ENCODE measurements at places on chromosomes 7 and 10.

DNA sequence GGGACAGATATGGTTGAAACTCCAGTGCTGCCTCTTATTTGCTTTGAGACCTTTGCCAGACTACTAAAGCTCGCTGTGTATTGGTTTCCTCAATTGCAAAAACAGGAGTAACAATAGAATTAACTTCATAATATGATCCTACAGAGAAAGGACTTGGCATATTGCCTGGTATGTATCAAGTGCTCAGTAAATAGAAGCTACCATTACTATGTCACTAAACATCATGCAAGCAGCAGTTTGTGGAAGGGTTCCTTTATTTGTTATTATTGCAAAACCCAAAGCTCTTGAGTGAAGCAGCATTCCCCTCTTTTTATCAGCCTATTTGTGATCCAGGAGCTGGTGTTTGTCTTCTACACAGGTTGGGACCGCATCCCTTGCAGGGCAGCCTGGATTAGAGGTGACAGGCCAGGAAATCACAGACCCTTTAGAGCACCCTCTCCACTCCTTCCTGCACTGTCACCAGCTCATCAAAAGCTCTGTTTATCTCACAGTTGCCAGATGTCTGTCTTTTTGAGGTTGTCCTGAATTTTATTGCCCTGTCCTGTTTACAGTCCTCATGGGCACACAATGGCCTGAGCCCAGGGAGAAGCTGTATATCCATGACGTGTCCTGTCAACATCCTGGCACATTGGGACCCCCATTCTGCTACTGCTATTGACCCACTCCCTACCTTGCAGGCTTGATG is 121.5 kb downstream of the SNX10 start:
- H3K27ac ChIP-seq = no peak overlapping the region
- H3K27me3 ChIP-seq = peaks cover 18% of the 10 kb centered on the region
- H3K4me3 ChIP-seq = no peak overlapping the region
- no peaks in the 10 kb centered on the region for H3K36me3 ChIP-seq
- DNase-seq = no peak
- H3K4me1 ChIP-seq = no peaks in the 10 kb centered on the region

DNA sequence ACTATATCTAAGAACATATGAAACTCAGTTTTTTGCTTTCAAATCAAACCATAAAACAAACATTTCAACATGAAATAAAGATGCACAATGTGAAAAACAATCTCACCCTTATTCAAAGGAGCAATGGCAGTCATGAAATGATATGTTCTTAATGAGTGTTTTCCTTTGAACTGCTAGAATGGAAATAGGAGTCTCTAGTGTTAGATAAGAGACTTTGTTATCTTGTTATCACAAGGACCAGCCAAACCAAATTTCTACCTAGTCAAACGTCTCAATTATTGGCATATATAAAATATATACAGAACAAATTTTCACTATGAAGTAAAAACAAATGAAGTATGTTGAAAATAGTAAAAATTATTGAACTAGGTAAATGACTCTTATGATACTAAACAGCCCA is 1.2 kb downstream of the VPS41 start:
- no peaks in the 10 kb centered on the region for H3K27me3 ChIP-seq
- peak overlapping the region; percentile 91 for H3K4me3 ChIP-seq
- peaks cover 37% of the 10 kb centered on the region for H3K4me1 ChIP-seq
- H3K27ac ChIP-seq = no peak overlapping the region
- no peak for DNase-seq

DNA sequence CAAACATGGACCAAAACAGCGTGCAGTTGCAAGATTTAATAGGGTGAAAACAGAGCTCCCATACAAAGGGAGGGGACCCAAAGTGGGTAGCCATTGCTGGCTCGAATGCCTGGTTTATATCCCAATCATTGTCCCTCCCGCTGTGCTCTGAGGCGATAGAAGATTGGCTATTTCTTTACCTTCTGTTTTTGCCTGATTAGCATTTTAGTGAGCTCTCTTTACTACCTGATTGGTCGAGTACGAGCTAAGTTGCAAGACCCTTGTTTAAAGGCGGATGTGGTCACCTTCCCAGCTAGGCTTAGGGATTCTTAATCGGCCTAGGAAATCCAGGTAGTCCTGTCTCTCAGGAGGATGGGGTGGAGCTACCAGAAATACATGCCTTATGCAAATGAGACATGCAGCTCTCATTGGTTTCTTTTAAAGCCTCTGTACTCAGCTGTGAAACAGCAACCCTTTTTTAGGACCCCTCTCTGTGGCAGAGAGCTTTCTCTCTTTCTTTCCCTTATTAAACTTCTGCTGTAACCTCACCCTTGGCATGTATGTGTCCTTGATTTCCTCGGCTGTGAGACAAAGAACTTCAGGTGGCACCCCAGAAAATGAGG is 202.4 kb downstream of the CCSER2 start:
- DNase-seq = no peak
- no peak overlapping the region for H3K4me3 ChIP-seq
- peaks cover 4% of the 10 kb centered on the region for H3K36me3 ChIP-seq
- H3K4me1 ChIP-seq = peaks cover 17% of the 10 kb centered on the region
- no peak overlapping the region for H3K27ac ChIP-seq
- H3K27me3 ChIP-seq = no peaks in the 10 kb centered on the region

- no peak overlapping the region for H3K27ac ChIP-seq
- H3K4me1 ChIP-seq = no peaks in the 10 kb centered on the region
- peaks cover 1% of the 10 kb centered on the region for H3K36me3 ChIP-seq
- no peak for DNase-seq
- H3K27me3 ChIP-seq = no peaks in the 10 kb centered on the region
Measured at GRCh38 chr7:88001744-88002530, 67.9 kb downstream of the ADAM22 start.

DNA sequence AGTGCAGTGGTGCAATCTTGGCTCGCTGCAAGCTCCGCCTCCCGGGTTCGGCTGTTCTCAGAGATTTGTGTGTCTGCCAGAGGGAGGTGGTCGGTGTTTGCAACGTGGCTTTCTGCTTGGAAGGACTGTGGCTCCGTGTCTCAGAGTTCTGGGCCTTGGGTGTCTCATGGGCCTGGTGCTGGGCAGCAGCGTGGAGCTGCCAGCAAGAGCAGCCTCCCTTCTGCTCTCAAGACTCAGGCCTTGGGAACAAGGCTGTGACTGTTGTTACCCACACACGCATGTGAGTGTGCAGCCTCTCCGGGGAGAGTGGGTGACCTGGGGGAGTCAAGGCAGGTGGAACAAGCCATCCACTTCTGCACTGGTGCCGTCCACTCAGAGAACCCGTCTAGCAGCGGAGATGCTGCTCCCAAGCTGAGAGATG is 52.0 kb downstream of the VIPR2 start:
- no peak overlapping the region for H3K4me3 ChIP-seq
- DNase-seq = no peak
- H3K27me3 ChIP-seq = no peaks in the 10 kb centered on the region
- H3K4me1 ChIP-seq = no peaks in the 10 kb centered on the region
- H3K27ac ChIP-seq = no peak overlapping the region
- no peaks in the 10 kb centered on the region for H3K36me3 ChIP-seq

GRCh38 chr10:74827045-74827441 is 643 bp downstream of the KAT6B start:
- DNase-seq = no peak
- H3K4me1 ChIP-seq = peaks cover 64% of the 10 kb centered on the region
- H3K27me3 ChIP-seq = no peaks in the 10 kb centered on the region
- peak overlapping the region; percentile 89 for H3K4me3 ChIP-seq

DNA sequence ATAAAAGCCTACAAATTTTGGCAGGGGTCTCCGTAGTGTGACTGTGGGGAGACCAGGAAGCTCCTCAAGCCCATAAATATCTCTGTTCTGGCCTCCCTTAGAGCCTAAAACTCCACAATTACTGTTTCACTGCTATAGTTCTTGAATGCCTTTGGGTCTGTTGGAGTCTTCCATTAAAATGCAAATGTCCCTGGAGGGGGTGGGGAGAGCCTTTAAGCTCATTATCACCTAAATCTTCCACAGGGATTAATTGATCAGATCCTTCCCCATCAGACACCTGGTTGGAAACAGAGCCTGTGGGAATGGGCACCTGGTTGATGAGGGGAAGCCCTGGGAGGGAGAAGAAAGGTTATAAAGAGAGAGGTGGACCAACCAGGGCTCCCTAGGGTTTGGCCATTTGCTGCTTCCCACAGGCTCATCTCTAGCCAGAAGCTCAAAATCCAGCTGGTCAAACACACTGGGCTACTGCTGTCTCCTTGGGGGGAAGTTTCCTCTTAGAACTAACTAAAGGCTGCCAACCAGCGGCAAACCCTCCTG is 718.2 kb downstream of the LRMDA start:
- no peaks in the 10 kb centered on the region for H3K36me3 ChIP-seq
- H3K27me3 ChIP-seq = no peaks in the 10 kb centered on the region
- H3K27ac ChIP-seq = no peak overlapping the region
- no peak for DNase-seq
- no peaks in the 10 kb centered on the region for H3K4me1 ChIP-seq
- H3K4me3 ChIP-seq = no peak overlapping the region

- H3K4me1 ChIP-seq = peaks cover 5% of the 10 kb centered on the region
- no peaks in the 10 kb centered on the region for H3K27me3 ChIP-seq
- no peak for DNase-seq
- H3K4me3 ChIP-seq = no peak overlapping the region
- no peaks in the 10 kb centered on the region for H3K36me3 ChIP-seq
Measured at GRCh38 chr7:151099486-151100211, 13.4 kb downstream of the AGAP3 start.

- no peaks in the 10 kb centered on the region for H3K27me3 ChIP-seq
- H3K4me3 ChIP-seq = no peak overlapping the region
- no peak for DNase-seq
- H3K4me1 ChIP-seq = peaks cover 25% of the 10 kb centered on the region
- peaks cover 43% of the 10 kb centered on the region for H3K36me3 ChIP-seq
Measured at GRCh38 chr10:93512565-93512964, 16.2 kb downstream of the CEP55 start.

GRCh38 chr10:103498936-103499638 is 5.6 kb downstream of the NEURL1 start:
- H3K27ac ChIP-seq = no peak overlapping the region
- DNase-seq = no peak
- H3K36me3 ChIP-seq = no peaks in the 10 kb centered on the region
- H3K4me3 ChIP-seq = no peak overlapping the region
- H3K27me3 ChIP-seq = peaks cover 48% of the 10 kb centered on the region

- no peak overlapping the region for H3K27ac ChIP-seq
- no peaks in the 10 kb centered on the region for H3K27me3 ChIP-seq
- no peak for DNase-seq
Measured at GRCh38 chr7:80736371-80737125, 98.1 kb downstream of the CD36 start.

GRCh38 chr7:103989200-103989784 is at the start of gene RELN:
Gene RELN, minus strand, starts transcription at chr7:103989658. Its CDS starts 302 bp downstream, at chr7:103989356.
- no peak within 1 kb of the TSS for H3K27ac ChIP-seq
- H3K4me3 ChIP-seq = peak within 1 kb of the TSS; percentile 47
- no peaks in the 10 kb centered on the region for H3K36me3 ChIP-seq
- no peak for DNase-seq

GRCh38 chr10:126080291-126080825 is 184.0 kb downstream of the FANK1 start:
- H3K4me1 ChIP-seq = no peaks in the 10 kb centered on the region
- H3K4me3 ChIP-seq = no peak overlapping the region
- peaks cover 2% of the 10 kb centered on the region for H3K27me3 ChIP-seq
- no peak overlapping the region for H3K27ac ChIP-seq
- DNase-seq = no peak
- no peaks in the 10 kb centered on the region for H3K36me3 ChIP-seq

DNA sequence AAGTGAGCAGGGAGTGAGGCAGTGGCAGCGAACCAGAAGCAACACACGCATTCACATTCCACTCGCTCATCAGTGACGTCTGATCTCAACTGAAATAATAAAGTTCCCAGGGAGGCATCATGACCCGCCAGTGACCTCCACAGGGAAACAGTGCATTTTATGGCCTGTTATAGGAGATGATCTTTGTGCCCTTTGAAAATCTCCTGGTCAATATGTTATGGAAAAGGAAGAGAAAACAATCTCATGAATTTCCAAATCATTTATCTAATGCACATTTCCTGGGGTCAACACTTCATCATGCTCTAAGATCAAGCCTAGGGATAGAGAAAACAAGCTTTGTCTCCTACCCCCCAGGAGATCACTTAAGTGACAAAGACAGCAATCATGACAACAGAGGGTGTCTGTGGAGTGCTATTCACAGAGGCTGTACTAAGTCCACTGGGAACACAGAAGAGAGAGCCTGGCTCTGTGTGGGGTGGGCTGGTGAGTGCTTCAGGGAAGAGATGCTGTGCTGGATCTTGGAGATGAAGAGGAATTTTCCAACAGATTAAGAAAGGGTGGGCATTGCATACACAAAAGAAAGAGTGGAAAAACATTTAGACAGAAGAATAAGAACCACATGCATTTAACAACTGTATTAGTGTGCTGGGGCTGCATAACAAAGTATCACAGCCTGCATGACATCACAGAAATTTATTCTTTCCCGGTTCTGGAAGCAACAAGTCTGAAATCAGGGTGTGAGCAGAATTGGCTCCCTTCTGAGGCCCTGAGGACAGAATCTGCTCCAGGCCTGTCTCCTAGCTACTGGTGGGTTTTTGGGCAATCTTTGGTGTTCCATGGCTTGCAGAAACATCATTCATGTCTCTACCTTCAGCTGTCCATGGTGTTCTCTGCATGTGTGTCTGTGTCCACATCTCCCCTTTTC is 613.9 kb upstream of the IGFBP3 start:
- H3K27ac ChIP-seq = no peak overlapping the region
- no peaks in the 10 kb centered on the region for H3K36me3 ChIP-seq
- DNase-seq = no peak
- H3K4me1 ChIP-seq = no peaks in the 10 kb centered on the region
- no peak overlapping the region for H3K4me3 ChIP-seq

- DNase-seq = no peak
- H3K27ac ChIP-seq = peak overlapping the region; percentile 66
- H3K27me3 ChIP-seq = no peaks in the 10 kb centered on the region
- H3K4me3 ChIP-seq = no peak overlapping the region
- peaks cover 27% of the 10 kb centered on the region for H3K36me3 ChIP-seq
Measured at GRCh38 chr7:76009672-76010600, 15.5 kb upstream of the TMEM120A start.

DNA sequence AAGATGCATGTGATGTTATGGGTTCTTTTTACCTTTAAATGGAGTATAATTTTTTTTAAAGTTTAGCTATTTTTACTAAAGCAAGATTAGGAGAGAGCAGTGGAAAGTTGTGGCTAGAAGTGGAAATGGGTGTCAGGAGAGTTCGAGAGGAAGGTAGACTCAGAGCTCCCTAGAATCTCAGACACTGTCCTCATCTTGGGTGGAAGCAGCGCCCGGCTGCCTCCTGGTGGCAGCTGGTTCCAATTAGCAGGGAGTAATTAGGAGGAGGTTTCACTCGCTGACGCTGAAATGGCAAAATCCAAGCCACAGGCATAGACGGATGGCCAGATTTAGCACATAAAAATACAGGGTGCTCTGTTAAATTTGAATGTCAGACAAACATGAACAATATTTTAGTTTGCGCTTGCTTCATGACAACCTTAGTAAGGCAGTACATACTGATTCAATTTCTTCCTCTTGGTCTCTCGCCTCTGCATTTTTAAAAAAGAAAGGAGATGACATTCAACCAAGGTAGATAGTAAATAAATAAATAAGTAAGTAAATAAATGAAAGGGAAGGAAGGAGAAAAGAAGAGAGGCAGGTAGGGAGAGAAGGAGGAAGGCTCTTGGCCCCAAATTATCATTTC is 58.5 kb downstream of the LGI1 start:
- H3K27me3 ChIP-seq = peaks cover 36% of the 10 kb centered on the region
- H3K36me3 ChIP-seq = no peaks in the 10 kb centered on the region
- H3K4me1 ChIP-seq = no peaks in the 10 kb centered on the region
- no peak overlapping the region for H3K27ac ChIP-seq
